ENCODE measurements at places on chromosomes 11 and 22.

GRCh38 chr11:15613789-15614188, 499.1 kb downstream of the INSC start:
- no peak for DNase-seq

DNA sequence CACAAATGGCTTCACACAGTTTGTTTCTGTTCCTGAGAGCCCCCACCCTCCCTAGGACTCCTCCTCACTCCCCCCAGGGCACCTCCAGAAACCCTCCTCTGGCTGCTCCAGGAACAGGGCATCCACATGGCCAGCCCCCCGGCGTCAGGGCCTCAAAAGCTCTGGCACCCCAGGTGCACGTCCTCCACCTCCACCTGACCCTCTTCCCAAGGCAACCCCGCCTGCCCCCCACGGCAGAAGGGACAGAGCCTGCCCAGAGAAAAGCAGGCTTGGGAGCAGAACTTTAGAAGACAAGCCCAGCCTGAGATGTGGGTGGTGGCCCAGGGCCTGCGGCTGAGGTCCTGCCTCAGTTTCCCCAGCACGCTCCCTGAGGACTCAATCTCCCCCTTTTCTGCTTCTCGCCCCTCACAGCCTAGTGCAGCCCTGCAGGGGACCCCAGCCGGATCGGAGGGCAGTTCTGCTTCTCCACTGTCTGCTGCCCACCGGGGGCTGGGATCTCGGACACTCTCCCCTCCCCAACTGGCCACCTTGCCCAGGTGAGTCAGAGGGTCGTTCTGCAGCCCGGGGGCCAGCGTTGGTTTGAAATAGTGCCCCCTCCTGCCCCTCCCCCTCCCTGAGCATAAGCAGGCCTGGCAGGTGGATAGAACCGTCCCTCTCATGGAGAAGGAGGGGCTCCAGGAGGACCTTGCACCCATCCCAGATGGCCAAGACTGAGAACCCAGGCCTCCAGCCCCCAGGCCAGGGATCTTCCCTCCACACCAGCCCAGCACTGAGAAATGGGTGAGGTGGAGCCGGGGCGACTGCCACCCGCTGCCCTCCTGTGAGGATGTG, 2.4 kb upstream of the TRABD start:
- DNase-seq, result no peak

- no peak for DNase-seq
These were observed 88.0 kb downstream of the ZNF280B start for GRCh38 chr22:22420580-22420979.

DNA sequence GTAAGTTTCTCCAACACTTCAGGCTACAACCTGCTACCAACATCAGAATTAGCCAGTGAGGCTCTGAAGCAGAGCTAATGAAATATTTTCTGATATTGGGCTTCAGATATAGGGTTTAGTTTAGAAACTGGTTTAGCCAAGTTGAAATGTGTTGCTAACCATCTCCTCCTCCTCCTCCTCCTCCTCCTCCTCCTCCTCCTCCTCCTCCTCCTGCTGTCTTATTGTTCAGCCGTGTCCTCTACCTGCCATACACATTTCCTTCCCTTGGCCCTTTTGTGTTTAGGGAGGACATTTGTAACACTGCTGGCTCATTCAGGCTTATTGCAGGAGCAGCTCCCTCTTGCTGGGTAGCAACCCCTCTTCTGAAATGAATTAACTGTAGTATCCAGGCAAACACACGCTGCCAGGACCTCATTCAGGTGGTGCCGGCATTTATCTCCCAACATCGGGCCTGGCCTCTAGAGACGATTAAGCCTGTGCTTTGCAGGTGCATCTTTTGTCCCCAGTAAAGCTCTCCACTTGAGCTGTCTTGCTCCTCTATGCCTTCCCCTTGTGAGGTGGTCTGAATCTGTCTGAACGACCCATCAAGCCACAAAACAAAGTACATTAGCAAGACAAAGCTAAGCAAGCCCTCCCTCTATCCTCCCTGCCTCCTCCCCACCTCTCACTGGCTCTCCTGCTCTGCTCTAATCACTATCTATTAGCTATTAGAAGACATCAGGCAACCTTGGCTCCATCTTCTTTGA, 82.9 kb downstream of the KCNJ1 start:
- no peak for DNase-seq

- DNase-seq, result no peak
These were observed 189.0 kb upstream of the BLID start for GRCh38 chr11:122304973-122305372.

DNA sequence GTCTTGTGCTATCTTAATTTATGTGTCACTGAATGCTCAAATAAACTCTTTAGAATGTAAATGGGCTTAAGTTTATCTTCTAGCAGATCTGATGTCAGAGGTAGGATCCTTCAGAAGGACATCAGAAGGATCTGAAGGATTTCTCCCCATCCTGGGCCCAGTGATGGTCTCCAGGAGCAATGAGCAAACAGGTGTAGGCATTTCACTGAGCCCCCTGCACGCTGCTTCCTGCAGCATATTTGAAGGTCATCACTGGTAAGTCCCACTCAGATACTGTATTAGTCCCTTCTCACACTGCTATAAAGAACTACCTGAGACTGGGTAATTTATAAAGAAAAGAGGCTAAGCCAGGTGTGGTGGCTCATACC, 4.5 kb downstream of the GSTP1 start:
- no peak for DNase-seq

GRCh38 chr11:61049063-61049377, 53.3 kb upstream of the CD5 start:
- no peak for DNase-seq

DNA sequence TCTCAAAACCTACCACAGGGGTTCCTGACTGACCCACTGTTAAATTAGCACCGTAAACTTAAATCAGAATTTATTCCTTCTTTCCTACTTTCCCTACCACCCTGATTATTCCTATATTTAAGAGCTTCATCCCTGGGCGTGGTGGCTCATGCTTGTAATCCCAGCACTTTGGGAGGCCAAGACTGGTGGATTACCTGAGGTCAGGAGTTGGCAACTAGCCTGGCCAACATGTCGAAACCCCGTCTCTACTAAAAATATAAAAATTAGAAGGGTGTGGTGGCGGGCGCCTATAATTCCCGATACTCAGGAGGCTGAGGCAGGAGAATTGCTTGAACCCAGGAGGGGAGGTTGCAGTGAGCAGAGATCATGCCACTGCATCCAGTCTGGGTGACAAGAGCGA, 20.3 kb downstream of the ALG9 start:
- DNase-seq, result no peak

DNA sequence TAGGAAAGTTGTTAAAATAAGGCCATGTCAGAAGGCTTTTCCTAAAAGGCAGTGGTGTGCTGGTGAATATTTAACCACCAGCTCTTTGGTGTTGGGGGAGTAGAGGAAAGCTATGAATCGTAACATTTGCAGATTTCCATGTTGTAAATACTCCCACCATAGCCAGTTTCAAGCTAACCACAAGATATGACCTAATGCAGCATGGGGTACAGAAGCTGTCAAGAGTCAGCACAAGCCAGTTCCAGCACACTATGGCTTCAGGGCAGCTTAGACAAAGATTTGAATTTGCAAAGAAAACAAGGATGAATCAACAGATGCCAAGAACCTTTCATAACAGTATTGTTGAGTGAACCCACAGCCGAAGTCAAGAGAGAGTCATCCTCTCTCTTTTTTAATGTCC, 40.0 kb downstream of the COMMD9 start:
- DNase-seq, result no peak

DNA sequence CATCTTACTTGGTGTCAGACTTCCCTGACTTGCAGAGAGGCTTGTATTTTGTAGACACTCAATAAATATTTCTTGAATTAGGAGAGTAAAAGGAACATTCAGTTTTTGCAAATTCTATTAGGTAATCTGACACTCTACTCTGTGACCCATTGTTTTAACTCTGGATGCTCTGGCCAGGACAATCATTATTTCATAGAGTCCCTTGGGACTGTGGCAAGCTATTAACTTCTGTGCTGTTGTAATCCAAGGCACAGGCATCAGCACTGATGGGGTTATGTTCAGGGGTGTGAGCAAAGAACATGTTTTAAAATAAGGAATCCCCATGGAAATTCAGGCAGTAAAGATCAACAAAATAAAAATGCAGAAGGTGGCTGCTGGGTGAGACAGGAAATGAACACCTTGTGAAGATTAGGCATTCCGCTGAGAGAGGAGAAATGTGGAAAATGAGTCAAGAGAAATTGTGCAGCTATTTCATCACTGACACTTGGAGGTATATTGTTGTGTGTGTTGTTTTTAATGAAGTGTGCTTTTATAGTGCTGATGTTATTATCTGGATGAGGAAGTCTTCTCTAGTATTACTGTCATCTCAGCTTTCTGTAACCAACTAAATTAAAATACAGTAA, 175.2 kb downstream of the WNT11 start:
- DNase-seq, result no peak

GRCh38 chr11:119057000-119057769, at the start of gene HYOU1:
HYOU1 (minus strand) TSS chr11:119057205; CDS start chr11:119056160, 1,045 bp downstream.
- DNase-seq, result peak; percentile 97

GRCh38 chr11:62652161-62653006, 718 bp downstream of the INTS5 start:
- no peak for DNase-seq

DNA sequence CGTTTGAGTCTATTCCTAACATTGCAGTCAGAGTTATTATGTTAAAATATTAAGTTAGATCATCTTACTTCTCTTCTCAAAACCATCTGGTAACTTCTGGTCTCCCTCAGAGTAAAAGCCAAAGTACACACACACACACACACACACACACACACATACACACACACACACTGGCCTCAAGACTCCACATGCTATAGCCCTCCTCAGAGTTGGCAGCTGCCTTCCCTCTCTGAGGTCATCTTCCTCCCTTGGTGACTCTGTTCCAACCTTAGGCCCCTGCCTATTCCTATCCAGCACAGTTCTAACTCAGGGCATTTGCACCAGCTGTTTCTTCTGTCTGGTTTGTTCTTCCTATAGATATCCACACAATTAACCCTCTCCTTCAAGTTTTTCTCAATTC, 272.0 kb upstream of the SESN3 start:
- DNase-seq, result no peak

DNA sequence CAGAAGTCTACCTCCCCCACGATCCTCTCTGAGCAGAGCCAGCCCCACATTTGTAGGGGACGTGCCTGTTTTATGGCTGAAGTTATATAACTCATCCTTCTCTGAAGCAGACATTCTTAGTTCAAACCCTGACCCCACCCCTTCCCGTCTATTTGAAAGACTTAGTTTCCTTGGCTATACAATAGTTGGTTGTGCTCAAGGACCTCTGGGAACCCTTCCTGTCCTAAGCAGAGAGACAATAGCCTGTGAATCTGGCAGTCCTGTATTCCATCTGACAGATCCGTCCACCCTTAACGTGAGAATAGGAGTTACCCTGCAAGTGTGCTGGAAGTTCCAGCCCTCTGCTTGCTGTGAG, 75.2 kb downstream of the MN1 start:
- DNase-seq, result no peak

DNA sequence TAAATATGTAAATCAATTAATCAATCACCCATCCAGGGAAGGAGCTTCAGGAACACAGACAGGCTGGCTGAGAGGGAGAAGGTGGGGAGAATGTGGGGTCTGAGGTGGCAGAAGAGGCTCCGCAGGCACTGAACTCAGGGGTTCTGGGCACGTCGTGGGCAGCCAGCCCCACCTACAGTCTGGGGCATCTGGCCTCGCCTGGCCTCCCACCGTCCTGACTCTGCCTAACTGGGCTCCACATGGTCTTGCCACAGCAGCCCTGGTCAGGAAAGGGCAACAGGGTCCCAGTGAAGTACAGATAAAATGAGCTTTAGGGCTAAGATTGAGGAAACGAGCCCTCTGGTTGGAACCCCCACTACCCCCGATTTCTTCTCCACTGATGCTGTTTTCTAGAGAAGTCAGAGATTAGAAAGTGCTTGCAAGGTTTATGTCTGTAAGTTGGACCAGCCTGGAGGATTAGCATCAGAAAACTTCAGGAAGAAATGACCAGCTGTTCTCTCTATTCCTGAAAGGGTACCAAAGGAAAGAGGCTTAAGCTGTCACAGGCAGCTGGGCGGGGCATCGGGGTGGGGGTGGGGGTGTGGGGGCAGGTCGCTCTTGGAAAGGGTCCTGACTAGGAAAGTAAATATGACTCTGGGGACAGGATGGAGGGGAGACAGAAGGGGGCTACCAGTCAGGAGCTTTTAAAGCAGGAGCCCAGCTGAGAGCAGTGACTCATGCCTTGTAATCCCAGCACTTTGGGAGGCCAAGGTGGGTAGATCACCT, 261.7 kb downstream of the BUD13 start:
- DNase-seq, result no peak

DNA sequence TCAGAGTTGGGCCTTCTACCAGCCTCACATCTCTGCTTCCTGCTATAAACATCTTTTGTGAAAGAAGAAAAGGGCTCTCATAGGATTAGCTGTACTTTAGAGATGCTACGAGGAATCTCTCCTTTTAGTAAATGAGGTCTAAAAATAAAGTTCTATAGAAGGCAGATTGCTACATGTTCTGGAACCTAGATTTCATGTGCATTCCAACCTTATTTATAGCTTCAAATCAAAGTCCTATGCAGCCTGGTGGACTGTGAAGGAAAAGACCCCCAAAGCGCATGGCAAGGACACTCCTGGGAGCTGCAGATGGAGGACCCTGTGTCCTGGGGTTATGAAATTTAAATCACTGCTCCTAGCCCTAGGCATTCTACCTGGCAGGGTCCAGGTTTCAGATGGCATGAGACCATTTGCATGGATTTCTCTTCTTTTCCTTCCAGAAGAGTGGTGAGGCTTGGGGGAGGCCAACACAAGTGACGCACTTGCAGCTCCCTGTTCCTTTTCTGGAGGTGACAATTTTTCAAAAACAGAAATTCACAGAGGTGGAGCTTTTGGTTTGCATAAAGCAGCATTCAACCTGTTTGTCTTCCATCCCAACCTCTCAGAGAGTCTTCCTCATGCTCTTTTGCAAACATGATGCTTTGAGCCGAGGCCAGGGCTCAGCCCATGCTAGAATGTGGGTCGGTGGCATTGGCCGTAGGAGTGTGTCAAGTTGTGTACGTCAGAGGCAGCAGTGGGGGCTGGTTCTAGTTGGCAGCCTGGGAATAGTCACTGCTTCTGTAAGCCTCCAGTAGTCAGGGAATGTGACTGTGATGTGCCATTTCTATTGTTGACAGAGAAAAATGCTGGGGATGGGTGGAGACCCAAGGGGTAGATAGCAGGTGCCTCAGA, 6.3 kb downstream of the CRY2 start:
- no peak for DNase-seq

GRCh38 chr22:43867839-43868635, 5.7 kb upstream of the SULT4A1 start:
- no peak for DNase-seq

GRCh38 chr22:32622004-32622743, 147.6 kb downstream of the FBXO7 start:
- DNase-seq, result no peak

- no peak for DNase-seq
These were observed 10.6 kb downstream of the JHY start for GRCh38 chr11:122893131-122893530.

GRCh38 chr11:78244080-78244479, 55.4 kb downstream of the USP35 start:
- DNase-seq, result no peak

GRCh38 chr11:74630043-74630442, 37.7 kb downstream of the POLD3 start:
- no peak for DNase-seq

DNA sequence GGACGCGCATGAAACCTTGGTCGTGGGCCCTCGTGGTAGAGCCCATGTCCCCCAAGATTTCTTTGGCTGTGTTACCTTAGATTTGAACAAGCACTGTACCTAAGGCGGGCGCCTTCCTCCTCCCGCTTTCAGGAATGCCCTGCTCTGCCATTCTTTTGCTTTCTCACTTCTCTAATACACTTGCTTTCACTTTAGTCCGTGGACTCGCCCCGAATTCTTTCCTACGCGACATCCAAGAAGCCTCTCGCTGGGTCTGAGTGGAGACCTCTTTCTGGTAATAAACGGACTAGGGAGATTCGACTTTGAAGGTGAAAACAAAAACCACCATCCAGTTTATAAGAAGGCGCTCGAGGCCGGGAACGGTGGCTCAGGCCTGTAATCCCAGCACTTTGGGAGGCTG, 1.2 kb upstream of the NUP50 start:
- no peak for DNase-seq
